ENCODE measurements at places on chromosomes 4 and X.

GRCh38 chr4:95535180-95535579 is 13.6 kb downstream of the UNC5C start:
- DNase-seq = no peak

DNA sequence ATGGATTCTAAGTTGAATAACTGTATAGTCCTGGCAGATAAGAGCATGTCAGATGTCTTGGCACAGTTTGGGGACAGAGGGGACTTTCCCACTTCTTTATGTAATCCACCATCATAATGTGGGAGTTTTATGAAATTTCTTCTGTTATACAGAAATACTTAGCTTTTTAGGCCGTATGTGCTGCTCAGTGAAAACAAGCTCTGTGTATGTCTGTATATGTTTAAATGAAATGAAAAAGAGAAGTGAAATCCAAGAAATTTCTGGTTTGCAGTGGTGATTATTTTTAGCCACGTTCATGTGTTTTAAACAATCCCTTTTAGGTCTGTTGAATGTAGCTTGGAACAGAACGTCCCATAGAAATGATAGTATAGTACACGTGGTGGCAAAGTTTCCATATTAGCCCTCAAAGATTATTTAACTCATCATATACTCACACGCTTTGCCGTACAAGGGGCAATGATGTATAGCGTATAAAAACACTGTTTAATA is 41.0 kb downstream of the GAB1 start:
- no peak for DNase-seq

DNA sequence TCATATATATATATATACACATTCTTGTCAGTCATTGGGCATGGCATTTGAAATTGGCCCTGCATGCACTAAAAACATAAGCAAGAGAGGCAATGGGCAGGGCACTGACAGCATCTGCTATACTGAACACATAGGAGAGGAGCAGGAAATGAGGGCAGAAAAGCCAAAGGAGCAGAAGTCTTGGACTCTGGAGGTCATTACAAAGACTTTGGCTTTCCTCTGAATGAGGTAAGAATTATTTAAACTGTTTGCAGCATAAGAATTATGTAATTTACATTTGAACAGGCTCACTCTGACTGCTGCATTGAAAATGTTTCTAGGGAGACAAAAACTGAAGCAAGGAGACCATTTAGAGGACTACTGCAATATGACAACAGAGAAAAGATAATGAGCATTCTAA is 396.5 kb downstream of the PRDM5 start:
- DNase-seq = no peak

GRCh38 chr4:165504184-165504583 is 125.4 kb downstream of the CPE start:
- DNase-seq = no peak

DNA sequence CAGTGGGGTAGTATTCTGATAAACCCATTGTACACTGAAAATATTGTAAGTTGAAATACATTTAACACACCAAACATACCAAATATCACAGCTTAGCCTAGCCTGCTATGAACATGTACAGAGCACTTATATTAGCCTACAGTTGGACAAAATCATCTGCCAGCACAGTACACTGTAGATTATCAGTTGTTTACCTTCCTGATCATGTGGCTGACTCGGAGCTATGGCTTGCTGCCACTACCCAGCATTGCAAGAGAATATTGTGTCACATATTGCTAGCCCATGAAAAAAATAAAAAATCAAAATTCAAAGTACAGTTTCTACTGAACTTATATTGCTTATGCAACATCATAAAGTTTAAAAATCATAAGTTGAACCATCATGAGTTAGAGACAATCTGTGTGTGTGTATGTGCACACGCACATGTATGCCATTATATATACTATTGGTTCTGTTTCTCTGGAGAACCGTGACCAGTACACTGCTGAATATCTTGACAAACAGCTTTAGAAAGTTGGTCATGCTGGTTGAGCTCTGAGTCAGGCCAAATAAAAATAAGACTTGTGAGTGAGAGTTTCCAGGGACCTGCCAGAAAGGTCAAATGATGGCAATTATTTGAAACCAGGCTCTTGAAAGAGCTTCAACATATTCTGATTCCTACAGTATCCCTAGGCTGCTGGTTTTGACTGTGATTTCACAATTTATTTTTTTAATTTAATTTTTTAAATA is 238.5 kb downstream of the PRR32 start:
- DNase-seq = no peak

DNA sequence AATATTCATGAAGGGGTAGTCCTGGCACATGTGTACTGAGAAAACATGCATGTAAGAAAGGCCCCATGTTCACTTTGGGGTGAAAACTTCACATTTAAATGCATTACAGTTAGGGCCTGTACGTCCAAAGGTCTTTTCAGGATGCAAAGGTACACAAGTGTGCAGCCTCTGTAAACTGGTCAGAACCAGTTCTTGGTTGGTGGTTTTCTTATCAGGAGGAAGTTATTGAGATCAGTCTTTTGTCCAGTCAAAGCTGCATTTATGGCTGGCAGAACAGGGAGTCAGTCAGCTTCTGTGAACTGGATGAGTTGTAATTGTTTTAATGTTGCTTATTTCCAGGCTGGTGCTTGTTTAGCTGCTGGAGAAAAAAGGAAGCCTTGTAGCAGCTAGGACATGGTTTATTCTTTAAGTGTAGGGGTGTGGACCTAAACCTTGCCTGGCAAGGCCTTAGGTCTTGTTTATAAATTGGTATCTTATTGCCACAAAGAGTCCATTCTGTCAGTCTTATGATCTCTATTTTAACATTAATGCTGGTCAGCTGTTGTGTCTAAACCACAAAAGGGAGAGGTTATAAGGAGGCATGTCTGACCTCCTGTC is 1906.6 kb upstream of the TENM3 start:
- DNase-seq = no peak

- DNase-seq = no peak
These were observed 104.6 kb upstream of the NWD2 start for GRCh38 chr4:37139987-37140386.

Data from NCI-H187 (cell line).